Effector CD4-positive, alpha-beta T cell (primary cell): ENCODE measurements at places on chromosomes 3 and 15.

DNA sequence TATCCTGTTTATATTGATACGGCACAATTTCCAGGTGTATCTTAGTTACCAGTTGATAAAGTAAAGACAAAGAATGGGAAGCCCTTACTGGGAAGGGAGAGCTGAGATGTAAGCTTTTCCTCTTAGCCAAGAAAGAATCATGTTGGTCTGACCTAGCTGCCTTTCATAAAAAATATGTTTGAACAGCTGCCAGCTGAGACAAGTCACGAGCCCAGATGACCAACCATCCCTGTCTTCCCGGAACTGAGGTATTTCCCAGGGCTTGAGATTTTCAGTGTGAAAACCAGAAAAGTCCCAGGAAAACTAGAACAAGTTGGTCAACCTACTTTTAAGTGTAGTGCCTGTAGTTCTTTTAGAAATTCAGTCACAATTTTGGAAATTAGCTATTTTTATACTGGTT, 3.6 kb upstream of the MYH15 start:
- DNase-seq, result no peak

- DNase-seq, result no peak
These were observed 232.4 kb downstream of the RBMS3 start for GRCh38 chr3:29513236-29513635.

DNA sequence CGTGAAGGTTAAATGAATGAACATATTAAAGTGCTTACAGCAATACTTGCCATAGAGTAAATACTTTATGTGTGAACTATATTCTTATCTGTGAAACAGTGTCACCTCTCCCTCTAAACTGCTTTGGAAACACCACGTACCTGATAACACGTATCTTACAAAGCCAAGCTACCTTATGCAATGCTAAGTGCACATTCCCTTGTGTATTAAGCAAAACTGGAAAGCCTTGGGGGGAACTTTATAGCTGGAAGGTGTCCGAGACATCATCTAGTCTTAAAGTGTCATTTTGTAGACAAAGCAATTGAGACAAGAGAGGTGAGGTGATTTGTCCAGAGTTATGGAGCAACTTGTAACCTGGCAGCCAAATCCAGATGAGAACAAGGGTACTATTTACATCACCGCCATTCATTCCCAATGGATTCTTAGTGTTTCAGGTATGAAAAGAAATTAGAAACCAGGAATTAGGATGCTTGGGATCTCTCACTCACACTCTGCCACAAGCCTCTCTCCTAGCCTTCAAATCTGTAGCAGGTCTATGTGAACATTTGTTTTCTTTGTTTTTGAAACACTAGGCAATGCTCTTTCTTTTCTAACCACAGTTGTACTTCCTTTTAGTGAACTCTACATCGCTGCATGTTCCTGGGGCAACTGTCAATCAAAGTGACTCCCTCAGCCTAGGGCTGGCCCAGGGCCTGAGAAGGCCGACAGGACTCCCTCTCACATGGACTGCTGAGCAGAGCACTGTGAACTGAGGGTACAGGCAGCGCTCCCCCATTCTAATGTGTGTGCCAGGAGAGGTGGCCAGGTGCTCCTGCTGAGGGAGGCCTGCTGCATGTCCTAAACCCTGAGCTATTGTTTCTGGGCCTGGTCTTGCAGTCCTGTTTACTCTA, 13.9 kb upstream of the MGLL start:
- DNase-seq, result no peak

- DNase-seq, result no peak
These were observed 55.4 kb downstream of the OCA2 start for GRCh38 chr15:28043691-28044091.

DNA sequence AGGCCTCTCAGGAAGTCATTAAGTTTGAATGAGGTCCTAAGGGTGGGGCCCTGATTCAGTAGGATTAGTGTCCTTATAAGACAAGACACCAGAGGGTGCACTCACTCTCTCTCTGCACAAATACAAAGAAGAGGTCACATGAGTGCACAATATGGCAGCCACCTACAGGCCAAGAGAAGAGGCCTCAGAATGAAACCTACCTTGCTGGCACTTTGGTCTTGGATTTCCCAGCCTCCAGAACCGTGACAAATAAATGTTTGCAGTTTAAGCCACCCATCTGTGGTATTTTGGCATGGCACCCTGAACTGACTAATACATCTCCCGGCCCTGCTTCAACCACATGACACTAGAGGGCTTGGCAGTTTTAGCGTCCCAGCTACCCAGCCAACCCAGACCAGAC, 73.9 kb upstream of the CHRNB4 start:
- no peak for DNase-seq
